Sigmoid colon (tissue), 7 donors: ENCODE measurements at places on chromosomes 7 and 10. TPM values are rescaled to one million over a fixed set of nuclear protein-coding genes. Genes with fewer than 3 reads are reported as not detected.

DNA sequence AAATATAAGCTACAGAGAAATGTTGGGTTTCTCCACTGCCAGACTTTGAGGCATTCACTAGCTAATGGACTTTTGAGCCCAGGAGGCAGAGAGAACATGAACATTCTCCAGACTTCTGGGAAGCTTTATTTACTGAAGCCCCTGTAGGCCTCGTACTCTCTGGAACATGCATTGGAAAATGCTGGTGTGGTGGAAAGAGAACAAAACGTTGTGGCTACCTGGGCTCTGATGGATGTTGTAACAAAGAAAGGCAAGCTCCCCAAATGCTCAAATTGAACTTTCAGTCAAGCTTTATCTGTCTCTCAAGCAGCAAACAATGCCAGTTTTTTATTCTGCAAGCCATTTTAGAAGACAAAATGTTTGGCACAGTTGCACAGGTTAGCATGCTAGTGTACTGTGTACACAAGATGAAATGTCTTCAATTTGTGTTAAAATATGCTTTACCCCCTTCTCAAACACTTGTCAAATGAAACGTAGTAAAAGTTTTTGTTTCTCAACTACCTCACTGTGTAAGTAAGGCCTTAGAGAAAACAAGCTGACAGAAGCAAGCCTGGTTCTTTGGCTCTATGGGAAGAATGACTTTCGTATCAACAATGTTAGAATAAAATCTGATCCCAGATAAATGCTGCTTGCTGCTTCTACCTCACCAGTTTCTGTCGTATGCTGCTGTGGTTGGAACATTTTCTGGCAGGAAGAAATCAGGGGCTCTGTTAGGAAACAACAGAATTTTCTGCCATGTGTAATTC, 71.0 kb upstream of the CC2D2B start:
- no peak overlapping the region for H3K4me3 ChIP-seq
- H3K4me1 ChIP-seq, result no peaks in the 10 kb centered on the region
- no peaks in the 10 kb centered on the region for H3K36me3 ChIP-seq
- no peak for DNase-seq
- H3K27me3 ChIP-seq, result no peaks in the 10 kb centered on the region

LRRC18 gene
- total RNA-seq, result not detected

ABCB1 gene
- total RNA-seq, result 5.8 TPM

- no peaks in the 10 kb centered on the region for H3K27me3 ChIP-seq
- no peak for DNase-seq
- no peaks in the 10 kb centered on the region for H3K36me3 ChIP-seq
- H3K27ac ChIP-seq, result no peak overlapping the region
- H3K4me1 ChIP-seq, result no peaks in the 10 kb centered on the region
- H3K4me3 ChIP-seq, result no peak overlapping the region
Observed at GRCh38 chr10:88526501-88527105, 56.5 kb downstream of the RNLS start.

TSPAN14 gene
- 29.9 TPM for total RNA-seq

GRCh38 chr10:46517541-46517940, 38.9 kb downstream of the GPRIN2 start:
- peaks cover 11% of the 10 kb centered on the region for H3K4me1 ChIP-seq
- no peak overlapping the region for H3K4me3 ChIP-seq
- no peak overlapping the region for H3K27ac ChIP-seq
- no peaks in the 10 kb centered on the region for H3K27me3 ChIP-seq

DNA sequence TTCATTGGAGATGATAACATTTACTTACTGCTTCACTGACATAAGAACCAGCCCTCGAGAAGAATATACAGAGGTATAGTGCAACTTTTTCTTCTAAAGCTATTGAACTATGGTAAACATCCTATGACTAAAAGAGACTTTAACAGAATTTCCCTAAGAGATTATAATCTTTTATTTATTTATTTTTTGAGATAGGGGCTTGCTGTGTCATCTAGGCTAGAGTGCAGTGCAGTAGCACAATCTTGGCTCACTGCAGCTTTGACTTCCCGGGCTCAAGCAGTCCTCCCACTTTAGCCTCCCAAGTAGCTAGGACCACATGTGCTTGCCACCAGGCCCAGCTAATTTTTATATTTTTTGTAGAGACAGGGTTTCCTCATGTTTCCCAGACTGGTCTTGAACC, 258.5 kb upstream of the FERD3L start:
- H3K36me3 ChIP-seq, result no peaks in the 10 kb centered on the region
- H3K4me1 ChIP-seq, result peaks cover 6% of the 10 kb centered on the region
- H3K4me3 ChIP-seq, result no peak overlapping the region
- no peak overlapping the region for H3K27ac ChIP-seq
- DNase-seq, result no peak
- no peaks in the 10 kb centered on the region for H3K27me3 ChIP-seq

DNA sequence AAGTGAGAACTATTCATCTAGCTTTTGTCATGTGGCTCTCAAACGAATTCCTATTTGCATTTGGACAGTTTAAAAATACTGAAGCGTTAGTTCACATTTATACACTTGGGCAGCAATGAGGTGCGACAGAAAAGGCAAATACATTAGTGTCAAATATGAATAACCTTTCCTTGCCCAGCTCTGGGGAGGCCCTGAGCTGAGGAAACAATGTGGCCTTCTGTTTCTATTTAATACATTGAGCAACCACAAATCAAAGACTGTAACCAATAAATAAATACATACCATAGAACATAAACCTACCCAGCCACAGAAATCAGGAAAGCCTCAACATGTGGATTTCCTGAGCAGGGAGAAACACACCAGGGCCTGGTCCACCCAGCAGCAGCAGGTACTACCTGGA, 585.2 kb downstream of the PARD3 start:
- no peak for DNase-seq
- H3K27ac ChIP-seq, result no peak overlapping the region
- no peaks in the 10 kb centered on the region for H3K4me1 ChIP-seq
- H3K36me3 ChIP-seq, result no peaks in the 10 kb centered on the region
- H3K27me3 ChIP-seq, result no peaks in the 10 kb centered on the region
- H3K4me3 ChIP-seq, result no peak overlapping the region

- no peaks in the 10 kb centered on the region for H3K36me3 ChIP-seq
- peak; percentile 70 for DNase-seq
Observed at GRCh38 chr7:28800150-28800549, 158.0 kb downstream of the TRIL start.

GRCh38 chr7:50335795-50336754, 31.6 kb downstream of the IKZF1 start:
- no peaks in the 10 kb centered on the region for H3K4me1 ChIP-seq
- peaks cover 4% of the 10 kb centered on the region for H3K27me3 ChIP-seq

- H3K27me3 ChIP-seq, result no peaks in the 10 kb centered on the region
- no peak for DNase-seq
- no peaks in the 10 kb centered on the region for H3K36me3 ChIP-seq
- no peaks in the 10 kb centered on the region for H3K4me1 ChIP-seq
Observed at GRCh38 chr7:6359734-6360133, 87.3 kb upstream of the CYTH3 start.

GRCh38 chr10:11328264-11329061, 283.0 kb downstream of the USP6NL start:
- H3K27ac ChIP-seq, result no peak overlapping the region
- H3K4me3 ChIP-seq, result no peak overlapping the region
- H3K36me3 ChIP-seq, result peaks cover 4% of the 10 kb centered on the region
- H3K4me1 ChIP-seq, result peaks cover 4% of the 10 kb centered on the region
- no peak for DNase-seq

DNA sequence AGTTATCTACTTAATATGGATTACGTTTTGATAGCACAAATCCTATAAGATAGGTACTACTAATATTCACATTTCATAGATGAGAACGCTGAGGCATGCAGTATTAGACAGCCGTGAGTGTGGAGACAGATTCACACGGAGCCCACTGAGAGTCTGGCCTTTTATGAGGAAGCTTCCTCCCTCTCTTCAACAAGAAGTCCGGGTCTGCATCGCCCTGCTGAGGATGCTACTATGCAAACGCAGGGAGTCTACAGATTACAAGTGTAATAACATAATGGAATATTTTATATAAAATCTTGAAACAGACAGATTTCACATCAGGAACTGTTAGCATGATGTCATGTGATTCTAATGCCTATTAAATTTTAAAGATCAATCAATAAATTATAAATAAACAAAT, 255.9 kb upstream of the GLI3 start:
- no peak for DNase-seq
- no peaks in the 10 kb centered on the region for H3K36me3 ChIP-seq
- H3K4me3 ChIP-seq, result peak overlapping the region; percentile 51
- H3K27ac ChIP-seq, result peak overlapping the region; percentile 87
- peaks cover 57% of the 10 kb centered on the region for H3K4me1 ChIP-seq

DNA sequence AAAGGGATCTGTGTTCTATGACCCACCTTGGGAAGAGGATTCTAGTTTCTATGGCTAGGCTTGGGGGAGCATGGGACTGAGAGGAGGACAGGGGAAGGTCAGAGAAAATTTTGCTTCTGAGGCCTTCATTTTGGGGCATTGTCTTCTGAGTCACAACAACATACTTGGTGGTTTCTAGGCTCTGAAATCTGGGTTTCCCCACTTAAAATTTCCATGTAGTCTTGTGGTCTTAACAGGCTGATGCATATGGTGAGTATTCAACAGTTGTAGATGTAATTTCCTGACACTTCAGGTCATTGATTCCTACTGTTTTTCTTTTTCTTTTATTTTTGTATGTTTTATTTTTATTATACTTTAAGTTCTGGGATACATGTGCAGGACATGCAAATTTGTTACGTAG, 88.5 kb downstream of the ANKRD7 start:
- H3K36me3 ChIP-seq, result no peaks in the 10 kb centered on the region
- DNase-seq, result no peak
- H3K4me3 ChIP-seq, result no peak overlapping the region
- no peaks in the 10 kb centered on the region for H3K4me1 ChIP-seq

PDE1C gene
- 11.4 TPM for total RNA-seq

FGF8 gene
- total RNA-seq, result not detected

DNA sequence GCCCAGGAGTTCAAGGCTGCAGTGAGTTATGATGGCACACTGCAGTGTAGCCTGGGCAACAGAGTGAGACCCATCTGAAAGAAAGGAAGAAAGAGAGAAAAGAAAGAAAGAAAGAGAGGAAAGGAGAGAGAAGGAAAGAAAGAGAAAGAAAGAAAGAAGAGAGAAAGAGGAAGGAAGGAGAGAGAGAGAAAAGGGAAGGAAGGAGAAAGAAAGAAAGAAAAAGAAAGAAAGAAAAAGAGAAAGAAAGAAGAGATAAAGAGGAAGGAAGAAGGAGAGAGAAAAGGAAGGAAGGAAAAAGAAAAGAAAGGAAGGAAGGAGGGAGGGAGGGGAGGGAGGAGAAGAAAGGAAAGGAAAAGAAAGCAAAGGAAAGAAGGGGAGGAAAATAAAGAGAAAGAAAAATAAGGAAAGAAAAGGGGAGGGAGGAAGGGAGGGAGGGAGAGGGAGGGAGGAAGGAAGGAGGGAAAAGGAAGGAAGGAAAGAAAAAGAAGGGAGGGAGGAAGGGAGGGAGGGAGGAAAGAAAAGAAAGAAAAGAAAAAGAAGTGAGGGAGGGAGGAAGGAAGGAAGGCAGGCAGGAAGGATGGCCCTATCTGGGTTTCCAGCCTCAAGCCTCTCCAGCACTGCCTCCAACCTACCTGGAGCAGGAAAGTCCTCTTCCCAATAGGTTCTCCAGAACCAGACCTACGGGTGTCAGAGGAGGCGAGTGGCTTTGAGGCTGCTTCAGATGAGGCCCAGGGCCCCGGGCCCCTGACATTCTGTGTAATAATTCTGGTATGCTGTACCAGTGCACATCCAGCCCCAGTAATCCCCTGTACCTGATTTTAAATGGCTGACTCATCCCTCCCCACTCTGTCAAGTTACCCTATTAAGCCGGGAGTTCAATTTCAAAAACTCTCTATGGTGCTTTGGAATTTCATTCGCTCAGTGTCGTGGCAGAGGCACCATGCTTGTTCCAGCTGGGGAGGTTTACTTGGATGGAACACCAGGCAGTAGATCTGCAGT, 6.8 kb upstream of the PARD3 start:
- no peaks in the 10 kb centered on the region for H3K27me3 ChIP-seq
- no peak overlapping the region for H3K4me3 ChIP-seq
- H3K27ac ChIP-seq, result no peak overlapping the region

DNA sequence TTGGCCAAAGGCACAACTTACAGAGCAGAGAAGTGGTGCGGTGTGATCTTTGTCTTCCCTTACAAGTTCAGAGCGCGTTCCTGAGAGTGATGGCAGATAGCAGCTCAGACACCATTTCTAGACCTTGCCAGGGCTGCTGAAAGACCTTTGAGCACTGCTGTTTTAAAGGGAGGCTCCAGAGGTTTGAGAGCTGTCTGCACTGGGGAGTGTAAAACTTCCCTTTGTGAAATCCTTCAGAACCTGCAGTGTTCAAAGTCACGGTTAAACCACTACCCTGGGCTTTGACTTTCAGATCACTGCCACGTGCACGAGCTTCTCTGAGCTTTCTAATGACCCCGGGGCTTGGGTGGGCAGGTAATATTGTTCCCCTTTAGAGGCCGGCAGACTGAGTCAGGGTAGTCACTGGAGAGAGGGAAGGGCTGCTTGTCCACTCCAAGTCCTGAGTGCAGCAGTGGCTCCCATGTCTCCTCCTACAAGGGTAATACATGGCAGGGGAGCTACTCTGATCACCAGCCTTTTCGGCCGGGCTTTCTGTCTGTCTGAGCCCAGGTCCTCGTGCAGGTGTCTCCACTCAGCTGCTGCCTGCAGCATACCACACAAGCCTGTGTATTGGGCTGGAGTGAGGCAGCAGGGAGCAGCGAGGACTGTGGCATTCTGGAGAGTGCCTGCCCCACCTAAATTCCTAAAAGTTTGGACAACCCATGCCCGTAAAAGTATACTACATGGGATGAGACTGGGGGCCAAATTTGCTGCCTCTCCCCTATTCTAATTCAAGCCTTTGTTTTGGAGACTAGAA, 63.3 kb downstream of the ZMIZ1 start:
- no peaks in the 10 kb centered on the region for H3K36me3 ChIP-seq
- no peak for DNase-seq
- H3K27me3 ChIP-seq, result no peaks in the 10 kb centered on the region
- no peak overlapping the region for H3K4me3 ChIP-seq
- peaks cover 85% of the 10 kb centered on the region for H3K4me1 ChIP-seq
- H3K27ac ChIP-seq, result peak overlapping the region; percentile 42

PLA2G12B gene
- not detected for total RNA-seq

GRCh38 chr10:95297402-95297801, 6.6 kb upstream of the PDLIM1 start:
- DNase-seq, result no peak
- H3K27me3 ChIP-seq, result no peaks in the 10 kb centered on the region
- H3K36me3 ChIP-seq, result no peaks in the 10 kb centered on the region

PLAC9 gene
- total RNA-seq, result 7.6 TPM

LRRN3 gene
- 3.3 TPM for total RNA-seq

- no peak overlapping the region for H3K4me3 ChIP-seq
- no peaks in the 10 kb centered on the region for H3K36me3 ChIP-seq
- H3K4me1 ChIP-seq, result peaks cover 6% of the 10 kb centered on the region
- no peak for DNase-seq
- H3K27ac ChIP-seq, result no peak overlapping the region
Observed at GRCh38 chr7:3592401-3593134, 291.5 kb downstream of the SDK1 start.
